ENCODE measurements at places on chromosomes 1 and 21.

DNA sequence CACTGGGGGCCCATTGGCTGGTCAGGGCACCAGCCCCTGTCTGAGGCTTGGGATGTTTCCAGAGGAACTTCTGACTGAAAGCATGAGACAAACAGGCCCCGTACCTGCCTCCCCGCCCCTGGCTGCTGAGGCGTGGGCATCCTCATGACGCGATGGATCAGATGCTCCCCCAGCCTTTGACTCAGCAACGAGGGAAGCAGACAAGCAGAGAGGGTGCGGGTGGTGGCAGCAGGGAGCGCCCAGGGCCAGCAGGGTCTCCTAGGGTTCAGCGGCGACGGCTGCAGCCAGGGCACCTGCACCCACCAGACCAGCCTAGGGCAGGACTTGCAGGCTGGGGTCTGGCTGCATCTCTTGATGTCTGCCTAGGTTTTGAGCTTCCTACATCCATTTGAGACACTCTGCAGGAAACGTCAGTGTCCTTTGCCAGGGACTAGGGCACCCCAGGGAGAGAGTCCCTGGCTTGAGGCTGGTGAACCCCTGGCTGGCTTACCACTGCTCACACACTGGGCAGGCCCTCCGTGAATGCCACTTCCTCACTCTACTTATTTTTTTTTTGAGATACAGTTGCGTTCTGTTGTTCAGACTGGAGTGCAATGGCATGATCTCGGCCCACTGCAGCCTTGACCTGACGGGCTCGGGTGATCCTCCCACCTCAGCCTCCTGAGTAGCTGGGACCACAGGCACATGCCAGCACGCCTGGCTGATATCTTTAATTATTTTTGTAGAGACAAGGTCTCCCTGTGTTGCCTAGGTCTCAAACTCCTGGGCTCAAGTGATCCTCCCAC lies 63.3 kb downstream of the DHRS3 start:
- no peak for DNase-seq

DNA sequence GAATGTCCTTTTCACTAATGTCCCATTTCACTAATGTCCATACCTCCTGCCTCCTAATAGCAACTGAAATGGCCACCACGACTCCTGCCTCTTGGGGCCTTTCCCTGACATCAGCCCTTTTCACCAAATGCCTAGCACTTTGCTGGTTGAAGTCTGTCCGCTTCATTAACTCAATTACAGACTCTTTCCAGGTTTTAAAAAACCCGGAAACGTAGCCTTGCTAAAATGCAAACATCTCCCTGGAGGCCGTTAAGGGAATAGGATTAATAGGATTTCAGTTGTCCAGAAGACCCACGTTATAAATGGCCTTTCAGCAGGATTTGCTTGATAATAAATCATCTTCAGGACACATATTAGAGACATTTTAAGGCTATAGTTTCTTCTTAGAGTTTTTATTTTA lies 25.7 kb upstream of the ERO1B start:
- DNase-seq, result no peak

DNA sequence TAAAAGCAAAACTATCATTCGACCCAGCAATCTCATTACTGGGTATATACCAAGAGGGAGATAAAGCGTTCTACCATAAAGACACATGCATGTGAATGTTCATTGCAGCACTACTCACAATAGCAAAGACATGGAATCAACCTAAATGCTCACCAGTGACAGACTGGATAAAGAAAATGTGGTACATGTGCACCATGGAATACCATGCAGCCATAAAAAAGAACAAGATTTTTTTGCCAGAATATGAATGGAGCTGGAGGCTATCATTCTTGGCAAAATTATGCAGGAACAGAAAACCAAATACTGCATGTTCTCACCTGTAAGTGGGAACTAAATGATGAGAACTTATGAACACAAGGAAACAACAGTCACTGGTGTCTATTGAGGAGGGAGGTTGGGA lies 79.7 kb downstream of the SLC16A1 start:
- no peak for DNase-seq

DNA sequence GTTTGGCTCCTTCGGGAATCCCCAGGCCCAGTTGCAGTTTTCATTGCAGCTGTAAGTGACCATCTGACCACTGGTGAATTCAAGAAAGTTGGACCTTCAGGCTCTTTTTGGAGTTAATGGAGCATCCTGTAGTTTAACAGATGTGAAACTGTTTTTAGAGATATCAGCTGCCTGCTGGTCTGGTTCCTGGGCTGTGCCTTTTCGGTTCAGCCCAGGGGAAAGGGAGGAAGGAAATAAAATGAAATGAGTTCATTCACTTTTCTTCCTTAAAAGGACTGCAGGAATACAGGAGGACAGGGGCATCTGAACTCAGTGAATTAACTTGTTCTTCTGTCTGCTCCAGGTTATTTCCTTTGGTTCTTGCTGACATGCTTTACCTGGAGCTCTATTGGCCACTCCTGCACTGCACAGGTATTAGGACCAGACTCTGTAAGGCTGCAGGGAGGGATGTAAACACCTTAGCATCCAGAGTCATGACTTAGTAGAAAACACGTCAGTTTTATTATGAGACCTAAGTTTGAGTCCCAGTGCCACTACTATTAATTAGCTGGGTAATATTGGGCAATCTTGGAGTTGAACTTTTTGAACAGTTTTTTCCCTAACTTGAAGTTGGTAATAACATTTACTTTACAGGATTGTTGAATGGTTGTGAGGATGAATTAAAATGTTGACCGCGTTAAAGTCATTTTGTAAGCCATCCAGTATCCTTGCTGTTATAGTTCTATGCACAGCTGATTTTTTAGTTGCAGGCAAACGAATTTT lies 83.6 kb downstream of the LRRC8D start:
- DNase-seq, result no peak

DNA sequence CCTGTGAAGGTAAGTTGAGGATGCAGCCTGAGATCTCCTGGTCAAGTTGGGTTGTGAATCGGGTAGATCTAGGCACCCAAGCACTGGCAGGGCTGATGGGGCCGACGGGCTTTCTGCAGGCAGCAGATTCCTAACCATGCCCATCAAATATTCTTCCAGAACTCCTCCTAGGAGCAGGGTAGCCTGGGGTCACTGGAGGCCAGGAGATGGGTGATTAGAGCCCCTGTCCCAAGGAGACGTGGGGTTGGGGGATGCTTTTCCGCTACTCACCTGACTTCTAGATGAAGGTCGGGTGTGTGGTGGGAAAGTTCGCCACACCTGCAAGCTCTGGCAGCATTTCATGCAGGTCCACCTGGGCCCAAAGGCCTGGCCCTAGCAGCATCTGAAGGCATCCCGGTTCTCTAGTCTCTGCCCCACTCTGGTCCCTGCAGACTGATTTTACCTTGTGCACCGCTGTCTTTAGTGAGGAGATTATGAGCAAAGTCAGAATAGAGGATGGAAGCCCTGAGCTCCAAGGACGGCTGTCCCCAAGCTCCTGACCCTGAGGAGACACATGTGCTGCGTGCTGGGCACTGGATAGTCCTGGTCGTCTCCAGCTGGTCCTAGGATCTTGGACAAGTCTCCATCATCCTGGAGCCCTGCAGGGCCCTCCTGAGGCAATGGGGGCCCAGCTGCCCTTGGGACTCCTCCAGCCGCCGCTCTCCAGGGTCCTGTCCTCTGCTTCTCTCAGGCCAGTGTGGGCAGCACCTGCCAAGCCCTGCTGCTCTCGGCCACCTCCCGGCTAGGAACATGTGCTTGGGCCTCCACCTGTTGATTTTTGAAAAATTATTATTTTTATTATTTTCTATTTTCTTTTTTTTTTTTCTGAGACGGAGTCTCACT lies 21.8 kb upstream of the C2CD2 start:
- no peak for DNase-seq

DNA sequence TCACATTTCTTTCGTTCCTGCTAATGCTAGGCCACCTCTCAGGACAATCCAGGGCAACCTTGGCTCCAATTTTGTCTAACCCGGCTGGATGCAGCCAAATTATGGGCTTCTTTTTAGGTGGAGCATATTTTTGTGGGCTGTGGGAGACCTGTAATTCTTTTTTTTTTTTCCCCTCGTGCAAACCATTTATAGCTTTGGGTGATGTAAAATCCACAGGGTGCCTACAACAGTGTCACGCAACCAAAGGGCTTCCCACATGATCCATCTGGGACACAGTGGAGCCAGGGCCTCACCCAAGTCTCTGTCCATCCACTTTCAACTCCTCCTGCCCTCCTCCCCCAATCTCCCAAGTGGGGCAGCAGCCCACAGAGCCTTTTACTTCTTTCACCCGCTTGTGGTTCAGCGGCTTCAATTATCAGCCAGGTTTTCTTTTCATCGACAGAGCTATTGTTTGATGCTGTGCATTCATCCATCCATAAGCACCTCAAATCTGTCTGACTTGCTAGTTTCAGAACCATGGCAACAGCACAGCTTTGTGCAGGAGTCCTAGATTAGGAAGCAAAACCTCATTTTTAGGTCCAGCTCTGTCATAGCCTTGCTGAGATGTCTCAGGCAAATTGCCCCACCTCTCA lies 10.0 kb upstream of the OVAAL start:
- no peak for DNase-seq
